RPMI7951 (cell line): ENCODE measurements at places on chromosomes 11 and 22. TPM values are rescaled to one million over a fixed set of nuclear protein-coding genes. Genes with fewer than 3 reads are reported as not detected.

Gene NAALAD2
- 0.24 and 0.59 TPM in 2 replicates for total RNA-seq

- peak; percentile 58 for DNase-seq
These were observed 901 bp upstream of the KMT2A start for GRCh38 chr11:118435290-118435892.

- DNase-seq = no peak
These were observed 26.7 kb downstream of the ALG8 start for GRCh38 chr11:78112582-78113275.

- no peak for DNase-seq
These were observed 61.7 kb upstream of the CHRNA10 start for GRCh38 chr11:3732671-3733436.

- DNase-seq = no peak
These were observed 1331.3 kb downstream of the BRD1 start for GRCh38 chr22:48496226-48496845.

DNA sequence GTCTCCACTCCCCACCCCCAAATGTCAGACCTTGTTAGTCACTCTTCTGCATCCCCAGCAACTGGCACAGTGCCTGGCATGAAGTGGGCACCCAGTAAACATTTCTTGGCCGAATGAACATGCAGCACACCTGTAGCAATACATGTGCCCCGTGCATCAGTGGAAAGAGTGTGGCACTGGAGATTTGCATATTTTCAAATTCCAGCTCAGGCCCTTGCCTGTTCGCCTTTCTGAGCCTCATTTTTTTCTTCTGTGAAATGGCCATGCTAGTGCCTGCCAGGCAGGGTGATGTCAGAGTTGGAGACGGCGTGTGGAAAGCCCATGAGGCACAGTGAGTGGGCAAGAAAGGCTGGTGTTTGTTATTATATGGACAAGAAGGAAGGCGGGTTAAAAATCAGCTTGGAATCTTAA, 38.7 kb downstream of the CD82 start:
- DNase-seq = no peak

DNA sequence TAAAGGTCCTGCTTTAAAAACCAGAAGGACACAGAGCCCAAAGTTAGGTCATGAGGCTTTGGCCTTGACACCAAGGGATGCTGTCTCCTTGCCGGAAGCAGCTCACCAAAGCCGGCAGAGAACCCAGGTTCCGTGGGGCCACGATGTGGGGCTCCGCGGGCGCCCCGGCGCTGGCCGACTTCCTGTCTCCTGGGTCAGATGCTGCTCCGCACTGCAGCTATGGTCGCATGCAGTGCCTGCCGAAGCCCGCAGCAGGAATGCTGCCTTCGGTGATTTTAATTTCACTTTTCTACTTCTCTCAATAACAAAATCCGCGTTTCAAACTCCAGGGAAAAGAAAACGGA, 454 bp upstream of the OTUB1 start:
- no peak for DNase-seq

GRCh38 chr11:45097721-45098493, 48.5 kb upstream of the PRDM11 start:
- DNase-seq = peak; percentile 66
